Foreskin fibroblast (primary cell): ENCODE measurements at places on chromosomes 11 and 22.

DNA sequence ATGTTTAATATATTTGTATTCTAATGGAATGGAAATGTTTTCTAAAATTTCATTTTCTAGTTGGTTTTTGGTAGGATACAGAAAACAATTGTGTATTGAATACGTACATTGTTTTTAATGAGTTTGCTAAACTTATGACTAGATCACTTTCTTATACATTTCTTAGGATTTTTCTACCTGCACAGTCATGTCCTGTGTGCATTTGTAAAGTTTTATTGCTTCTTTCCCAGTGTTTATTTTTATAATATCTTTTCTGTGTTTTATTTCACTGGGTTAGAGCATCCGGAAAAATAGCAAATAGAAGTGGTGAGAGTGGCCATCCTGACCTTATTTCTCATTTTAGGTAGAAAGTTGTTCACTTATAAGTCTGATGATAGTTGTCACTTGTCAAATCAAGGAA, 103.6 kb downstream of the TMEM135 start:
- DNase-seq: no peak

GRCh38 chr11:8531312-8531711, 62.7 kb downstream of the STK33 start:
- DNase-seq: peak; percentile 0

DNA sequence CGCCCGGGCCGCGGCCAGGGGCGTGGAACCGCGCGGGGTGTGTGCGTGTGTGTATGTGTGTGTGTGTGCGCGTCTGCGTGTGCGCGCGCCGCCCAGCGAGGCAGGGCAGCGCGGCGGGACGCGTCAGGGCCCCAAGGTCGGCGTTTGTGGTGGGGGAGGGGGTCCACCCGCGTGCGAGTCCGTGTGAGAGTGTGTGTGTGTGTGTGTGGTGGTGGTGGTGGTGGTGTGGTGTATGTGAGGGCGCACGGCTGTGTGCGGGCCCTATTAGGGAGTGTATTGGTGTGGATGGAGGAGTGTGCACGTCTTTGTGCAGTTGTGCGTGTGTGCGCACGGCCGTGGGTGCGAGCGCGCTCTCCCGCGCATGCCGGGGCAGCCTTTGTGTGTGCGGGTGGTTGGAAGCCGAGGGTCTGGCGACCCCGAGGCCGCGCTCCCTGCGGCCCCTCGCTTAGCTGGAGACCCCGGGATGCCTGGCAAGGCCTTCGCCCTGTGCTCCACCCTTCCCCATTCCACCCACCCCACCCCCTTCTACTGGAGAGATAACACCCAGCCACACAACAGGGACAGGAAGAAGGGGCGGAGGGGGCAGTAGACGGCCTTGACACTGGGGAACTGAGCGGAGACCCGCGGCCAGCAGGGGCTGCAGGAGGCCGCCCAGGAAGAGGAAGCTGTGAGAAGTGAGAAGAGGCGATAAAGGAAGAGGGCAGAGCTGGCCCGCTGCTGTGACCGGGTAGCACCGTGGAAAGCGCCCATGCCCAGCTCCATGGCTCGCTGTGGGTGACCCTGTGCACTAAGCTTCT, 528 bp upstream of the ARRB1 start:
- DNase-seq: no peak

GRCh38 chr11:126007238-126007637, 55.4 kb downstream of the CDON start:
- peak; percentile 43 for DNase-seq

DNA sequence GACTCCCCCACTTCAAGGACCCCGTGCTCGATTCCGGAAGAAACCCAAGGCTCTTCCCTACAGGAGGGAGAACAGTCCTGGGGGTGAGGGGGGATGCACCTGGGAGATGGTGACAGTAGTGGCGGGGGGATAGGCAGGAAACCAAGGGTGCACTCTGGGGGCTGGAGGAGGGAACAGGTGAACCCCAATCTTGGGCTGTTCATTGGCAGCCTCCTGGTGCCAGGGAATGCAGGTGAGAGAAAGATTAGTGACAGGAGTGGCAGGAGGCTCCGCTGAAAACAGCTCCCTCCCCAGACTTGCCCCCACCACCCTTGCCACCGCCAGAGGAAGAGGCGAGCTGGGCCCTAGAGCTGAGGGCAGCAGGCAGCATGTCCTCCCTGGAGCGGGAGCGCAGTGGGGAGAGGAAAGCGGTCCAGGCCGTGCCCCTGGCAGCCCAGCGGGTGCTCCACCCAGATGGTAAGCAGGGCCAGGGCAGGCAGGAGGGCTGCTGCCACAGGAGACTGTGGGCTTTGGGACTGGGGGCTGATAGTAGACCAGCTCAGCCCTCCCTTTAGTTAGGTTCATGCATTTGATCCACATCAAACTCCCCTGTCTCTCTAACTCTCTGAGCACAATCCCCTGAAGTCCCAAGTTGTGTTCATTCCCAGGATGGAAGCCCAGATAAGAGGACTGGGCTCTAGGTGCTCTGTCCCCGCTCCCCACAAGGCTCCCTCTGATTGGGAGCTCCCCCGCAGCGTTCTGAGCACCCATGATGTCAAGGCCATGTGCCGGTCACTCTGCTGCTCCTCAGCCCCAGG, 14.5 kb downstream of the ROBO3 start:
- no peak for DNase-seq

DNA sequence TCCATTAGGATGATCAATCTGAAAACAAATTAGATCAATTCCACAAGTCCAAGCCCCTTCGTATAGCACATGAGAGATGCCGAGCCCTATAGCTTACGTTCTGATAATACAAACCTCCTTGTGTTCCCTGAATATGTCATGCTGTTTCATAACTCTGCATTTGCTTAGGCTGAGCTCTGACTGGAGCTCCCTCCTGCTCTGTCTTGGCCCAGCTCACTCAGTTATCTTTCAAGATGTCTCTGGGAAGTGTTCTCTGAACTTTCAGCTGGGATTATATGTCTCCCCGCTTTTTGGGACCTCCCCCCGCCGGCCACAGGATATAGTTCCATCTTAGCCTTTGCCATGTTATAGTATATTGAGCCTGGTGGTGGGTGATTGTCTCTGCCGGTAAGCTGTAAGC, 44.0 kb downstream of the FDX1 start:
- DNase-seq: no peak

GRCh38 chr11:13384908-13385640, 77.9 kb downstream of the BTBD10 start:
- peak; percentile 73 for DNase-seq

- no peak for DNase-seq
These were observed 24.5 kb upstream of the CCDC134 start for GRCh38 chr22:41775976-41776375.

DNA sequence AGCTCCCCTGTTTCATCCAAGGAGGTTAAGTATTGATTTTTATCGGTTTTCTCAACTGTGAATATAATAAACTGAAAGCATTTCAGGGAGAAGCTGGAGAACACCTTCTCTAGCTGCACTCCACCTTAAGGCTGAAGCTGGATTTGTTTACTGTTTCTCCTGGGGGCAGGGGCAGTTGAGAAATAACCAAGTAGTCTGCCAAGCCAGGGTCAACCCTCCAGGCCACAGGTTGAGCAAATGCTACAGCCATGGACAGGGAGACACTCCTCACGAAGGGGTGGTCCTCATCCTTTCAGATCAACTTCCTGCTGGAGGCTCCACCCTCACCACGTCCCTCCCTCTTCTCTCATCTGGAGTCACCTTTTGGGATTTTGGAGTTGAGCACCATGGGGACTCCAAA, at the start of gene TTC36:
Gene TTC36, plus strand, starts transcription at position 366 of the 400 bp plus-strand sequence. Its CDS starts 21 bp downstream, at position 387.
- no peak for DNase-seq

DNA sequence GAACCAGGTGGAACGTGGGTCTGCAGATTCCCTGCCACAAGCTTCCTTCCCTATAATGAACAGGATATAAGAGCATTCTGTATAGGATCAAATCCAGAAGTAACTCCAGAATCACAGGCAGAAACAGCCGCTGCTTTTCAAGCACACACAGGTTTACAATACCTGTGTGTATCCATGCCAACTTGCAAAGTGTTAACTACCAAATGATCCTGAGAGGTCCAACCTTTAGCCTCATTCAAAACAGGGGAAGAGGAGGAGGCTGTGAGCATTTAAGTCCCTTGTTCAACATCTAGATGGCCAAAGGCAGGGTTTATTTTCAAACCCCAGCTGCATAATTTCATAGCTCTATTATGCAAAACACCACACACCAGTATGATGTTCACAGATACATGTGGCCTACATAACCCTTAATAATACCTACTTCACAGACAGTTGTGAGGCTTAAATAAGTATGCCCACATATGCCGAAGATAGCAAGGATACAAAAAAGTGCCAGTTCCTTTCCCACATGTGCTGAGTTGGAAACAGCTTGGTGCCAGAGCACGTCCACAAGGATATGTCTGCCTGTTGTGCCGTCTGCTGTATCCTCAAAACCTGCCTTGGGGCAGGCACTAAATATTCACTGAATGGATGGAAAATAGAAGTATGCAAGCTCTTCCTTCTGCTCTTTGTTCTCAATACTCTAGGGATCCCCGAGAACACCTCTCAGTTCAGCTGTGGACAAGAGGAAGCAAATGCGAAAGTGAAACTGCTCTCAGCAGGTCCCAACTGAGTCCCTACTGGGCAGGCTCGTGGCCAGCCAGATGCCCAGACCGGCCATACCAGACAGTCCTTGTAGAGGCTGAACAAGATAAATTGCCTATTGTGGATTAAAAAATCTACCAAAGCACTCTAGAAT, 66.8 kb downstream of the LARGE1 start:
- DNase-seq: peak; percentile 16

DNA sequence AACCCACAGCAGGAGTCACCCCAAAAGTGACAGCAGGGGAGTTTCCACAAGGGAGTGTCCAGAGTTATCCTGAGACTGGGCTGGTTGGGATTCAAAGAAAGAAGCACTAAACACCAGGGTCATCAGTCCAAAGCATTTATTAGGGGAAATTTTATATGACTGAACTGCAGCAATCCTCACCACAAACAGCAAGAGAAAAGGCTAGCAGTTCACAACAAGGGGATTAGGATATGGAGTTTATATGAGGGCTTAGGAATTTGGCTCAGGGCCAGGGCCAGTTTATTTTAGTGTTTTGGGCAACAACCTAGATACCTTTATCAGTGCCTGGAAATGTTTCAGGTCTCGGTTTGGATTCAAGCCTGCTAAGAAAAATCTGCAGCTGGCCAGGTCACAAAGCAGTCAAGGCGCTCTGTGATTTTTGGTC, 4.6 kb upstream of the TMEM126A start:
- no peak for DNase-seq

- DNase-seq: no peak
These were observed 5.1 kb upstream of the WT1 start for GRCh38 chr11:32440312-32440908.

DNA sequence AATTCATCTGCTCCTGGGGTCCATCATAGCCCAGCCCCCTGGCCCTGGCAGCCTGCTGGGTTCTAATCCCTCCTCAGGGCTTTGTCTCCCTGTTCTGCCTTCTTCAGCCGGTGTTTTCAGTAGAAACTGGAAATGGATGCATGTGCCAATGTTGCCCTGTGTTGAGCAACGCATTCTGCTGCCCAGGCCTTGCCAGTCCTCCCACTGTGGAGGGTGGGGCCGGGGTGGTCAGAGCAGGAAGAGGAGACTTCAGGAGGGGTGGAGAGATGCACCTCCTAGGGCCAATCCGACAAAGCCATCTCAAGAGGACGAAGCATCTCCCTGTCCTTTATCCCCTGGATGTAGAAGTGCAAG, 27.6 kb upstream of the ZBTB16 start:
- DNase-seq: no peak

DNA sequence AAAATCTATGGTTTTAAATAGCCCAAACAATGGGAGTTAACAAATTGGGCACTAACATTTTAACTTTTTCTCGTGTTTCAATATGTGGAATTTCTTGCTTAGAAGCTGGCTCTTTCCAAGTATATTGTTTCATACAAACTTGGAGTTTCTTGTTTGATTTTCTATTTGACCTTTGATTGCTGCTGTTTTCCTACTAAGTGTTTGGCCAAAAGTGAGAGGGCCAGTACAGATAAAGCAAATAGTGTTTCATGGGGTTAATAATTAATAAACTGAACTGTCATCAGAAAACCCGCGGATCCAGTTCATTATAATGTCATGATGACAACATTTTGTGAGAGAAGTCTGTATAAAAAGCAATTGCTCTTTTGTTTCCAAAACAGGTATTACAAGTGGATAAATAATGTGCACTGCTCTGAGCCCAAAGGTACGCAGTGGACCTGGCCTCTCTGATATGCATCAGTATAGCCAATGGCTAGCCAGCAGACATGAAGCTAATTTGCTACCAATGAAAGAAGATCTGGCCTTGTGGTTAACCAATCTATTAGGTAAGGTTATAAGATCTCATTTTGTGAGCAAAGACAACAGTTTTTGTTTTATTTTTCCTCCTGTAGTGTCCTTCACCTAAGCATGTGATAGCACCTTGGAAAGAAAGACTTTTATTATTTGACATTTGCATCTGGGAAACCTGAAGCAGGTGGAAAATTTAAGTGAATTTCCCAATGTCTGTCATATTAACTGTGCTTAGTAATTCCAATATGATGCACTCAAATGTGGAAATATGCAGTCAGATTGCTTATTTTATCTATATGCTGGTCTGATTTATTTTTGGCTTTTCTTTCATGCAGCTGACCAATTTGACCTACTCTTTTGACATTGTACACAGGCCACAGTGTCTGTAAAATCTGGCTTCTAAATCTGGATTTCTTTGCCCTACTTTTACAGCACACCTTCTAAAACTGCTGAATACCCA, 8.3 kb downstream of the GAS2 start:
- no peak for DNase-seq

DNA sequence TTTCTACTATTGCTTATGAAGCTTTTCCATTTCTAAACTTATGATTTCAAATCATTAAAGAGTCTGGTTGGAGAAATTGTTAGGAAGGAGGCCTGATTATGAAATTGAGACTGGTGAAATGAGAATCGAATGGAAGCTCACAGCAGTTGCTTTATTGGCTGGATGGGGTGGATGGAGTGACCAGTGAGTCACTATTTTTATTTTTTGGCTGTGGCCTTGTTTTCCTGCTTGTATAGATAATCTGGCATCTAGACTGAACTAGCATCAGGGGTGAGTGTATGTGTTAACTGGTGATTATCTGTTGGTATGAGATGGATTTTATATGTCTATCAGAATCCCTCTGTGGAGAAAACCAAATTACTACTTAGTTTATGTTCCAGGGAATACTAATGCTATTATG, 36.2 kb downstream of the UVRAG start:
- peak; percentile 31 for DNase-seq

- peak; percentile 93 for DNase-seq
These were observed 32.2 kb downstream of the C2CD3 start for GRCh38 chr11:74138572-74138971.

GRCh38 chr22:40578171-40578570, 58.3 kb downstream of the MRTFA start:
- DNase-seq: no peak

DNA sequence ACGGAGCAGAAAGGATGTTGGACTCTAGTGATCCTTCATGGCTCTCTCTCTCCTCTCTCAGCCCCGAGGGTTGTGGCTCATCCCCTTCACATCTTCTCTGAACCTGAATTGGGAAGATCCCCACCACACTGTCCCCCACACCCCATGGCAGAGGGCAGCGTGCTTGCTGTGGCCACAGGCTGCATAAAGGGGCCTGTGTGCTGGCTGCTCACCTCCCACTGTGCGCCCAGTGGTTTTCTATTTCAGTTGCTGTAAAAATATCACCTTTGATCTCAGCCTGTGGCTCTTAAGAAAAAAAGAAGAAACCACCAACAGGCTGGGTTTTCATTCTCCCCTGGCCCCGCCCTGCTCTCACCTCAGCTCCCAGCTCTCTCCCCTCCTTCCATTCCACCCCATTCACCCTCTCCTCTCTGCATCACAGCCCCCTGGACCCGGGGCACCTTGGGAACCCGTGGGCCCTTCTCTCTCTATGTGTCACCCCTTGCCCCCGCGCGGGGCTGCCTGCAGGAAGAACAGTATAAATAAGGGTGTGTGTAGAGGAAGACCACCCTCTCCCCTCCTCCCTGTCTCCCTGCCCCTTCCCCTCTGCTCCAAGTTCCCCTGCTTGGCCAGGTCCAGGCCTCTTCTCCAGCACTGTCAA, 25.8 kb upstream of the WNT11 start:
- DNase-seq: no peak
